Substantia nigra (tissue), 51 donors: ENCODE measurements at places on chromosomes 6 and 20.

GRCh38 chr20:35866418-35867202 lies 87.7 kb downstream of the SCAND1 start:
- no peak for DNase-seq

GRCh38 chr20:5044075-5044620 lies 42.8 kb upstream of the SLC23A2 start:
- DNase-seq: no peak

DNA sequence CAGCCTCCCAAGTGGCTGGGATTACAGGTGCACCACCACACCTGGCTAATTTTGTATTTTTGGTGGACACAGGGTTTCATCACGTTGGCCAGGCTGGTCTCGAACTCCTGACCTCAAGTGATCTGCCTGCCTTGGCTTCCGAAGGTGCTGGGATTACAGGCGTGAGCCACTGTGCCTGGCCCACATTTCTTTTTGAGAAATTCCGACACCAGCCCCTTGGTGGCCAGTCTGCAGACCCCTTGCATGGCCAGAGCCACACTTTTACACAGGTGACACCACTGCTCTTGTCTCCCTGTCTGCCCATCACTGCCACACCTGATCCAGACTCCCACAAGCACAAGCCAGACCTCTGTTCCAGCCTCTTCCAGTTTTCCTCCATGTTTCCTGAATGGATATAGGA lies 33.0 kb downstream of the SRSF3 start:
- no peak for DNase-seq

- DNase-seq: no peak
Measured at GRCh38 chr20:25054995-25055629, 2.8 kb downstream of the ACSS1 start.

DNA sequence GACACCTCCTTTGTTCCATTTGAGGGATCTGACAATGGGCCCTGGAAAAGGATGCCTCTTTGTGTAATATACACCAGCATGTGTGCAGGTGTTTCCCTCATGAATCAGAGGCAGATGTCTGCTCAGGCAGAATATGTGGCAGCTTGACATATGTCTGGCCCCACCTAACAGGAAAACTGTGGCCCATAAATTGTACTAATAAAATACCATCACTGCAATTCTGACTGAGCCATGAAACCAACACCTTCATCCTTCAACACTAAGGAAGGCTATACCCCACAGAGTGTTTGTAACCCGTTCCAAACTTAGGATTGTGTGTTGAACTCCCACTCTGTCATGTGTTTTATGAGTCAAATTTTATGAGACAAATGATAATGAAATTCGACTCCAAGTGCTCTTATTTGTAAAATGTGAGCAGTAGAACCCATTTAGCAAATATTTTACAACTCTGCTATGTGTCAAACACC lies 22.7 kb downstream of the LAMA4 start:
- DNase-seq: no peak

GRCh38 chr20:10476319-10476724 lies 41.2 kb downstream of the SLX4IP start:
- DNase-seq: no peak

GRCh38 chr6:79441192-79441591 lies 96.0 kb downstream of the LCA5 start:
- no peak for DNase-seq

DNA sequence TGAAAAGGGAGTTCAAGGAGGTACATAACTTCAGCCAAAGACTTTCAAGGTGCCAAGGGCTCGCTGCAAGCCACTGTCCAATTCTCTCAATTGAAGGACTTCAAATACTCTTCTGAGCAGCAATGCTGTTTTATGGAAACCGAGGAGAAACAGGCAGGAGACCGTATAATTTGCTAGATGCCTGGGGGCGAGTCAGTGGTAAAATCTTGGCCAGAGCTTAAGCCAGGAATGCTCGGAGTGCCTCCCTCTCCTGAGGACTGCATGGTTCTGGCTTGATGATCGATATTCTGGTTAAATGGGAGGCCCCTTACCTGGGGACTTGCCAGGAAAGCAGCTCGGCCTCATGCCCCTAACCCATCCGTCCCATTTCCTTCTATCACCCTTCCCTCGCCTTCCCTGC lies 35.8 kb upstream of the NOP56 start:
- no peak for DNase-seq
